ENCODE measurements at places on chromosomes 11 and 22. TPM values are rescaled to one million over a fixed set of nuclear protein-coding genes. Genes with fewer than 3 reads are reported as not detected.
A peak's percentile ranks its signal among the peaks of the same experiment; 100 is the strongest.

Gene SMIM38
- 1.8 TPM for total RNA-seq

Gene KRTAP5-7
- not detected for total RNA-seq

Gene MS4A15
- not detected for total RNA-seq

DNA sequence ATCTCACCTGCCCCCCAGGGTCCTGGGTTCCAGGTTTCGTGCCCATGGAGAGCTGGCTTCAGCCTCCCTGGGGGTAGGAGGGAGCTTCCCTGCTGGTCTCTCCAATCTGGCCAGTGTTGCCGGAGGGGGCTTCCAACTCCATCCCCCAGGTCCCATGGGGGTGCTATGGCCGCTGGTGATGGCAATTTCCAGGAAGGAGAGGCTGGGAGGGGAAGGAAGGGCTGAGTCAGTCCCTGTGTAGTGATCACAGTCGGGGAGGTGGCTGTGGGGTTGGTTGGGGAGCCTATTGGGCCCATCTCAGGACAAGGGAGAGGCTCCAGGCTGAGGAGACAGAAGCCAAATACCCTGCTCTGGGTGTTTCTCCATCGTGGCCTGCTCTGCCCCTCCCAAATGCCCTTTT is 5.7 kb upstream of the CDC42EP2 start:
- no peak for DNase-seq

GRCh38 chr22:47190957-47191670 is 428.7 kb downstream of the TBC1D22A start:
- DNase-seq = peak; percentile 80

- DNase-seq = peak; percentile 42
Observed at GRCh38 chr11:134126217-134126822, 57.4 kb downstream of the JAM3 start.

DNA sequence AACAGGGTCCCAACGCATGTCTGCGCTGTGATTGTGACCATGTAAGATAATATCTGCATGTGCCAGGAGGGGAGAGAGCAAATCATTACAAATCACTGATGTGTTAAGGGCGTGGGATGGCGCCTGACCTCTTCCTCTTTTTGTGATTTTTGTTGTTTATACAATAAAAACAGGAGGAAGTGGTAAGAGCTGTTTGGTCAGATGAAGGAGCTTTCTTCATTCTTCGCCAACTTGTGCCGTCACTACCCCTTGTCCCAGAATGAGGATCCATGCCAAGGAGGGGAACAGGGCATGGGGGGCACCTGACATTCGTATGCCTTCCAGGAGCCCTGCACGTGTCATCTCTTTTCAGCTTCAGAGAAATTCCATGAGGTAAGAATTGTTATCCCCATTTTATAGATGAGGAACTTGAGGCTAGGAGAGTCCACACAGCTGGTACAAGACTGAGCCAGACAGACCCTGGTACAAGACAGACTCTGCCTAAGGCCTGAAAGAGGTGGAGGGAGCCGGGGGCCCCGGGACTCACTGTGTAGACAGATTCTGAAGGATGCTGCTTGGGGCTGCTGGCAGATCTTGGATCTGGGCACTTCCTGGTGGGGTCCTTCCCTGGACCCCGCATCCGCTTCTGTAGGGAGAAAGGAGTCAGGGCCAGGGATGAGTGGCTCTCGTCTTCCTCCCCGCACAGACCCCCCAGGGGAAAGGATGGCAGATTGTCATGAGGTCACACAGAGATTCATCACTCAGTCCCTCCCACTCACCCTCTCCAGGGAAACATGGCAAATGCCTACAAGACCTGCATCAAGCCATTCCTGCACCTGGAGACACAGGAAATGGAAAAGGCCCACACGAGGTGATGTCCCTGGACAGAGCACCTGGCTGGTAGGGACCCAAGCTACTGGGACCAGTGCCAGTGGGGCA is 34.6 kb downstream of the NFAM1 start:
- no peak for DNase-seq

DNA sequence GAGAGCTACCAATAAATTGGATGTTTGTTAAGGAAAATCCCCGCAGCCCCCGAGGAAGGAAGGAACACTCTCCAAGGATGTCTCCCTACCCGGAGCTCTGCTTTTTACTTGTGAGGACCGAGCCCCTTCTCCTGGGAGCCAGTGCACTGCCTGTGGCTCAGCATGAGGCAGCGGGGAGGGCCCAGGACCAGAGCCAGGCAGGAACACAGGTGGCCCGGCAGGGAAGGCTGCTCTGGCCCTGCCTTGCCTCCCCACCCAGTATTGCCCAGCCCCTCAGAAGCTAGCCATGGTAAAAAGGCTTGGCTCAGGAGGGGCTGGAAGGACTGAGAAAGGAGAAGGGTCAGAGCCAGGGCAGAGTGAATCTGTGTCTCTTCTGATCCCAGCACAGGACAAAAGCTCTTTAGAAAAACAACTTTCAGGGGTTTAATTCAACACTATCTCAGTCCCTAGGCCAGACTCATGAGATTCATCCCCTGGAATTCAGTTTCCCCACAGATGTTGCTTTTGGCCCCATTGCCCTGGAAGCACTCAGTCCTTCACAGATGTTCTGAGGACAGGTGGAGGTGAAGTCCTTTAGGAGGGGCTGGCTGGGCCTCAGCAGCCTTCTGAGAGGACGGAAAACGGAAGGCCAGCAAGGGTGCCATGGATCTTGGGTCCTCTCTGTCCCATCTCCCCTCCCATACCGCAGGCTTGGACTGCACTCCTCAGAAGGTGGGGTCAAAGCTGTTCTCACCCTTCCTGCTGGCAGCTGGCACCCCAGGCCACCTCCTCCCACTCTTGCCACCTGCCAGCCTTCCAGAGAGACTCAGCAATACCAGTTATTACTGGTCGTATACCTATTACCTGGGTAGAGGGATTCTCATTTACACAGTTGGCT is 318.9 kb downstream of the NTM start:
- DNase-seq = peak; percentile 48

Data from lower leg skin (tissue), 4 donors.